Upper lobe of left lung (tissue), 6 donors: ENCODE measurements at places on chromosomes 3 and 15. TPM values are rescaled to one million over a fixed set of nuclear protein-coding genes. Genes with fewer than 3 reads are reported as not detected.
A peak's percentile ranks its signal among the peaks of the same experiment; 100 is the strongest.

Gene CYP1A1
- total RNA-seq = 0.46 TPM

Gene SPTBN5
- total RNA-seq = 0.20 TPM

GRCh38 chr3:124383051-124383450 is 347.2 kb upstream of the UMPS start:
- DNase-seq = no peak

Gene RPP25
- 28.4 TPM for total RNA-seq

Gene ERICH6
- total RNA-seq = not detected

- no peak for DNase-seq
Observed at GRCh38 chr3:85586018-85586417, 627.2 kb downstream of the CADM2 start.

DNA sequence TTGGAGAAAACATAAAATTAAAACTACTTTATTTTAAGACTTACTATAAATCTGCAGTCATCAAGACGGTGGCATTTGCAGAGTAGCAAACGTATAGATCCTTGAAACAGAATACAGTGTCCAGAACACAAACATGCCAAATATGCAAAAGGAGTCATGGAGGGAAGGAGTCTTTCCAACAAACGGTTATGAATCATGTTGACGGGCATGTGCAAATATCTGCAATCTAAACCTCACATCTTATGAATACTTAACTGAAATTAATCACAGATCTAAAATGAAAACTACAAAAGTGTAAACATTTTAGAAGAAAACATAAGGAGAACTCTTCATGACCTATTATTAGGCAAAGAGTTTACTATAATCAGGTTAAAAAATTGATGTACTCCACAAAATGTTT is 69.4 kb downstream of the TFRC start:
- no peak for DNase-seq

- DNase-seq = no peak
Observed at GRCh38 chr15:48996276-48996675, 32.6 kb upstream of the SHC4 start.

- DNase-seq = no peak
Observed at GRCh38 chr15:86653344-86654197, 573.9 kb downstream of the AGBL1 start.

Gene LRRC34
- total RNA-seq = 12.9 TPM

- DNase-seq = no peak
Observed at GRCh38 chr15:58378241-58379085, 53.3 kb upstream of the LIPC start.

Gene MAP6D1
- 0.89 TPM for total RNA-seq

DNA sequence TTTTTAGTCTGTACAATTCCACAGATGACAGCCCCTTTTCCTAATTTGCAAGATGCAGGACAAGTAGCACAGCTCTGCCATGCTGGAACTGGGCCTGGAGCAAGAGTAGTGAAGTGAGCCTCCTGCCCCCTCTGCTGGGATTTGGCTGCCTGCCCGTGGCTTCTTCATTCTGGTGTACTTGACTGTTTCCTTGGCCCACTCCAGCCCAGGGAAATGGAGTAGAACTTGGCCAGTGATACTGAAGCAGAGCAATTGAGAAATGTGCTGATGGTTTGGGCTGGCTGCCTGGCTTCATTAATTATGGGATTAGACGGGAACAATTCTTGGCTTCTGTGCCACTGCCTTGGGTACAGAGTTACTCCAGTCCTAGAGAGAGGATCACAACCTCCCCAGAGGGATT is 2.8 kb downstream of the GPD1L start:
- peak; percentile 88 for DNase-seq

- DNase-seq = no peak
Observed at GRCh38 chr15:64951777-64952418, 37.8 kb downstream of the SPG21 start.

- DNase-seq = no peak
Observed at GRCh38 chr15:93348711-93349545, 259.9 kb upstream of the RGMA start.

Gene PARP14
- 110 TPM for total RNA-seq

GRCh38 chr15:90060797-90061196 is 41.5 kb downstream of the IDH2 start:
- no peak for DNase-seq

DNA sequence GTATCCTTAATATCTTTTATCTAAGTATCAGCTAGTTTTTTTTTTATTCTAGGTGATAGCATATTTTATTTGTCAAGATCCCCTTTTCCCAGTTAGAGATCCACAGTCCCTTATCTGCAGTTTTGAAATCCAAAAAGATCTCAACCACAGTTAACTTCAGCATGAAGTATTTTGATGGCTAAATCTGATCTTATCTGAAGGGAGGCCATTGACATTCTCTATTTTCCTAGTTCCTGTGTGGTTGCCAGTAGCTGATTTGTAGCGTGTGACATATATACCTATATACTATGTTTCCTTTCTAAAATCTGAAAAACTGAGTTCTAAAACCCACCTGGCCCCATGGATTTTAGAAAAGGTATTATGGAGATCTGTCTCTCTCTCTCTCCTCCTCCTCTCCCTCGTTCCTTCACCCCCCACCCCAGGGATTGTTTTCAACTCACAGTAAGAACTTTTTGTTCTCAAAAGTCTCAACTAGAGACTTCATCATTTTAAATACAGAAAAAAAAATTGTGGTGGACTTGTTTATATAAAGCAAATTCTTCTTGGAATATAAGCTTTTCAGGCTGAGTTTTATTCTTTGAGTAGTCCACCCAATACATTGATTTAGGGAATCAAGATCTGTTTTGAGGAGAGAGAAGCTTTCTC is 12.3 kb downstream of the TCF12 start:
- no peak for DNase-seq

GRCh38 chr3:52403955-52404354 is 40.9 kb downstream of the SEMA3G start:
- no peak for DNase-seq

GRCh38 chr15:42034628-42035434 is 14.0 kb upstream of the PLA2G4E start:
- DNase-seq = no peak

Gene RCN2
- 43.9 TPM for total RNA-seq

DNA sequence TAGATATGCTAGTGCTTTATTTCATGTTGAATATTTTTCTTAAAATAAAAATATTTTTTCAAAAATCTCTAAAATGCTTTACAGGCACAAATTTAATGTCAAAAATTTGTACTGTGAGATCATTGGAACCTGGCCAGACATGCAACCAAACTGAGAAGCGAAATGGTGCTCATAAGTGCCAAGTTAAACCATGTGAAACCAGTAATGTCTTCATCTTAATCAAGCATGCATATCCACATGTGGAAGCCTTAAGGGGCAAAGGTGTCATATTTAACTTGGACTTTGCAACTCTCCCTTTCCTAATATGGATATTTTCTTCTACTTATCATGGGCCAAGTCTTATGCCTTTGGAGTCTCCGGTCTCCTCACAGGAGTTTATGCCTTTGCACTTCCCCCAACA is 208.9 kb upstream of the COL8A1 start:
- DNase-seq = no peak

DNA sequence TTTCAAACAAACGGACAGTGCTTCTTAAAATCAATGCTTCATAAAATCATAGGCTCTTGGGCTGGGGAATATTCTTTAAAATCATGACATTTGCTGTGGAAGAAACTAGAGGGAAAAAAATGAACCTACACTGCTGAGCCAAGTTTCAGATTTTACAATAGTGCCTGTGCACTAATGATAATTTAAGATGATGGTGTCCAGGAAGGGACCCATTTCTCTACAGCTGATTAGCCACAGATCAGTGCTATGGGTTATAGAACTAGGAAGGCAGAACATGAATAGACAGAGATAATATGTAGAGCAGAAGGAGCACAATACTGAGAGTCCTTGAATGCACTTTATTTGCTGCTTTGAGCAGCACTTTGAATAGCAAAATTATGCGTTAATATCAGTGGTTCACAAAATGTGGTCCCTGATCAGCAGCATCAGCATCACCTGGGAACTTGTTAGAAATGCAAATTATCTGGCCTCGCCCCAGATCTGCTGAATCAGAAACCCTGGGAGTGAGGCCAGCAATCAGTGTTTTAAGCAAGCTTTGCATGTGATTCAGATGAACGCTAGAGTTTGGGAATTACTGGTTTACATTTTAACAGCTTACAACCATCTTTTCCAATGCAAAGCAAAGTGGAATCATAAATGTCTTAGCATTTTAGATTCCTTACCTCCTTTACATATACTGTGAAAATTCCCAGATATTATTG is 135.8 kb upstream of the ANKRD28 start:
- DNase-seq = no peak

Gene SIAH2
- total RNA-seq = 41.9 TPM

Gene FBXL22
- total RNA-seq = 2.0 TPM

GRCh38 chr3:46135475-46135874 is 72.6 kb downstream of the CCR1 start:
- no peak for DNase-seq

GRCh38 chr3:87198774-87199173 is 28.3 kb upstream of the CHMP2B start:
- no peak for DNase-seq

DNA sequence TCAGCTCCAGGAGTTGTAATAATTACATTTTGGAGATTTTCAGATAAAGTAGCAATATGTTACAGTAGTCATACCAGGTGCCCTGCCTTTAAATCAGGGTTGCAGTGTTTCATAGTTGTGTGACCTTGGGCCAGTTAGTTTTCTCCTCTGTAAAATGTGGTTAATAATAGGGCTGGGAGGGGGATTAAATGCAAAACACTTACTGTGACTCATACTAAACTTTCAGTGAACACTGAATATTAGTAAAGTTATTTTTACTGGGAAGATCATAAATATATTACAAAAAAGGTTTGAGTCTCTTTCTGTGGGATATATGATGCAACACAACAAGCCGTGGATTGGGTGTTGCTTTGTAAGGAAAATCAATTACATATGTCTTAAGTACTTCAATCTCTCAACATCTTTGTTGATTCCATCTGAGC is 1.1 kb upstream of the EBLN2 start:
- no peak for DNase-seq

Gene QRICH1
- 65.6 TPM for total RNA-seq

GRCh38 chr3:192864941-192865340 is 52.7 kb downstream of the MB21D2 start:
- no peak for DNase-seq

DNA sequence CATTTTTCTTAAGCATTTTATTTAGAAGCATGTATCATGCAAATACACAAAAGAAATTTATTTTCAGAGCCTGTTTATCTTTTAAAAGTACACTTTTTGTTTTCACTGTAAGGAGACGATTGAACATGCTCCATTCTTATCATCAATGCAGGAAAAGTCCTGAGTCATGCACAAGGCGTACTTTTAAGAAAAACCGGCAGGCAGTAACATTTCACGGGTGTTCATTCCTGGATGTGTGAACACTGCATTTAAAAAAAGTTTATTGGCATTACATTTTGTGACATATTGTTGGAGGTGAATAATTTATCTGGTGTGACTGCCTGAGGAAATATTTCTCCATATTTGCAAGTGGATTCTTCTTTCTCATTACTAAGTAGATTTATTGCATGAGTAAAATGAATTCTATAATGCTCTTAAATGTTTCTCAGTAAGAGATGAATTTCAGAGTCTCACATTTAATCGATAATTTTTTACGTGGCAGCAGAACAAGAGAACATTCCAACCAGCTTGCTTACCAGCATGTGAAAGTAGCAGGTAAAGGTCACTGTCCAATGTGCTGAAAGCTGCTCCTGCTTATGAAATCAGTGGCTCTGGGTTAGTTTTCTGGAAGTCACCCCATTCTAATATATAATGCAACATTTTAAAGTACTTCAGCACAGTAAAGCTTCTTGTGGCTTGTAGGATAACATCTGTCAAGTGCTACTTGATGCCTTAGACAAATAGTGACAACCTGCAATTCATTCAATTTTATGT is 87.0 kb downstream of the SV2B start:
- no peak for DNase-seq

GRCh38 chr3:99966662-99967416 is 147.5 kb downstream of the FILIP1L start:
- DNase-seq = no peak

Gene FHIT
- 15.0 TPM for total RNA-seq

DNA sequence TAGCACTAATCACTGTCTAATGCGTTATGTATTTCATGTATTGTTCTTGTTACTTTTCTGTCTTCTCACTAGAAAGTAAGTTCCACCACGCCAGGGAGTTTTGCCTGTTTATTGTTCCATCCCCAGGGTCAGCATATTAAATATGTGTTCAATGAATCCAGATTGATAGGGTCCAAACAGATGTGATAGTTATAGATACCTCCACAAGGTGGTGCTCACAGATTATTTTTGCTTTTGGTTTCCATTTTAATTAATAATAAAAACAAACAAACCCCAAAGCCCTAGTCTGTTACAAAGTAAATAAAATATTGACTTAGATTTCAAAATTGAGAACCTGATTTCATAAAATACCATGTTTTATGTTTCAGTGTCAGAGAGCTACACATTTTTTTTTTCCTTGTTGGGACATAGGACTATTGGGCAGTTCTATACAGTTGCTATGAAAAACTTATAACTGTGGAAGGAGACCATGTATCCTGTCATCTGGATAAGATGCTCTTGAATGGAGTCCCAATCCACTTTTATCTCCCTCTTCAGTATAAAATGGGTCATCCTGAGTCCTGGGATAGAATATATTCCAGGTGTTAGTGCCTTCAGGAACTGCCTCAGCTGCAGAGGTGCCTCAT is 12.4 kb downstream of the OTOL1 start:
- DNase-seq = no peak

Gene PIF1
- total RNA-seq = 6.2 TPM

DNA sequence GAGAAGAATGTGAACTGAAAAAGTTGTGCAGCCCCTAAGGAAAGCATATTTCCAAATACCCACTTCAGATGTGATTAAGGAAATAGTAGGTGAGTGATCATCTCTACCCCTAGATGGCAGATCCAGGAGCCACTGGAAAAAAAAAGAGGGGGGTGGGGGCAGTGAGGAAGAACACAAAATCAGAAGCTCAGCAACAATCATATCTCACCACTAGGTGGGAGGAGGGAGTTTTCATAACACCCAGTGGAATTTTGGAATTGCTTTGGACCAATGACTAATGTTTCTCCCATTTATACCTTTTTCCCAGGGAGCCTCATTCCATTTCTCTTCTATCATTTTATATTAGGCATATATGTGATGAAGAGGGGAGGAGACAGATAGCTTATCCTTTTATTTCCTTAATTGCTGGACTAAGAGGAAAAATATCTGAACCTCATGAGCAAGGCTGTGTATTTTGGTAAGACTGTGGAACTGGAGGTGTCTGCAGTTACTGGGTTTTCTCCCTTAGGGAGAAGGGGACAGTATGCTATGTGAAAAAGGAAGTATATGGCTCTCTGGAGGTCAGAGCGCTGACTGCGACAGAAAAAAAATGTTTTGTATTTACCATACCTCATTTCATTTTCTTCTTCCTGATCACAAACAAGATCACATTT is 363.4 kb downstream of the GAP43 start:
- no peak for DNase-seq

DNA sequence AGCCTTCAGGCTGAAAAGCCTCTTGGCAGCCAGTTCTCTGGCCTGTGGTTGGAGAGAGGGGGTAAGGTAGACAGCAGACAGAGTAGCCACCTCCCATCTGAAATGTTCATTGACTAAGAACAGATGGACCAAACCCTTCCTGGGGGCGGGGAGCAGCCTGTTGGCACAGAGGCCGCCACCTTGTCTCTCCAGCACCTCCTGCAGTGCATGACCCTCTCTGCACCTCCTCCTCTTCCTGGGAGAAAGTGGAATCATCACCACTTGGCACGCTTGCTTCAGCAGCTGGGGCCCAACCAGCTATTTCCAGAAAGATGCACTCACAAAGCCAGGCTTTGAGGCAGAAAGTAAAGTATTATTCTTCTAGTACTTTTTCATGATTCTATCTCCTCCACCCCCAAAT is 313.4 kb upstream of the CHRM5 start:
- no peak for DNase-seq
